ENCODE measurements at places on chromosomes 6 and 20.

DNA sequence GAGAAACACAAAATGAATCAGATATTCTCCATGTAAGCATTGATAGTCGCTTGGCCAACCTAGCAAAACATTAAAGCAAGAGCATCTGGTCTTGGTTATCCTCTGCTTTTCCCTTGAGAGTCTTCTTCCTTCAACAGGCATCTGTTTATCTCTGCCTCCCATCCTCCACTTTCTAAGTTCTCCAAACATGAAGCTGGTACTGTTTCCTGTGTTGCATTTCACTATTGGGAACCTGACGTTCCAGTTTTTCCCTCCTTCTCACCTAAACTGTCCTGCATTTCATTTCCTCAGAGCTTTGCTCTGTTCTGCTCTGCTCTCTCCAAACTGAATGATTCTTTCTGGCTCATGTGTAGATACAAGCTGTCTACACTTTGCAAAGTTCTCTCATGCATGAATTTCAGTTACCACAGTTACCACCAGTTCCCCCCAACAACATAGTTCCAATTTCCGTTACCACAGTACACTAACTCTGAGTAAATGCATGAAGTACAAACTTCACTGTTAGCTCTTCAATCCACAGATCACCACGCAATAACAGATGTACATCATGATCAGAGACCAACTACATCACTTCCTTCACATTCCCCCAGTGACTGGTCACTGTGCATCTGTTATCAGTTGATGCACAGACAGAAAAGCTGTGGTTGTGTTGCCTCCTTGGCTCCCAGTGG is 86.7 kb upstream of the F13A1 start:
- no peak for DNase-seq

DNA sequence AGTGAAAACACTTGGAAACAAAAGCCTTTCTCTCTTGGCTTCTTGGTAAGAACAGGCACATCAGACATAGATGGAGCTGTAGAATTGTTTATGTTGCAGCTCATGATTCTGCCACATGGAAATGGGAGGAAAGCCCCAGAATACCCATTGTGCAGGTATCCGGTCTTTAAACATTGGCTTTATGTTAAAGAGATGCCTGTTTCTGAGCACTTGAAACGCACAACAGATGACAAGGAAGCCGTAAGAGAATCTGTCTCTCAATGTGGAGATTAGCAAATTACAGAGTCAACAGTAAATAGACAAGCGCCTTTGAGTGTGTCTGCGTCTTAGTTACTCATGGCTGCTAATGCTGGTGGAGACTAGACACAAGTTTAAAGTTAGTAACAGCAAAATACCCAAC is 10.5 kb downstream of the TNFAIP3 start:
- no peak for DNase-seq

DNA sequence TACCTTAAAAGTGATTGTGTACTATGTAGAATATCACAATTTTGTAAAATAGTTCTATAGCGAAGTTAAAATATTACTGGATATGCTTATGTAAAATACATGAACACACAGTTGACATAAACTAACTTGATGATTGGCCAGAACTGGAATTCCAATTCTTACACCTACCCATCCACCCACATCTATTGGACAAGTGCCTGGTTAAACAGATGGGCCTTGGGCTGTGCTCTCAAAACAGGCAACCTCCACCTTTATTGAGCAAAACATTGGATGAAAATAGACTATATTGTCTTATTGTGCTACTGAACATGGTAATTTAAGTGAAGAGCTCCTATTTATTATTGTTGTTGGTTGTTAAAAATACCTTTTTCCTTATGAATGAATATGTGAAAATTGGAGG is 154.0 kb upstream of the FLRT3 start:
- no peak for DNase-seq

DNA sequence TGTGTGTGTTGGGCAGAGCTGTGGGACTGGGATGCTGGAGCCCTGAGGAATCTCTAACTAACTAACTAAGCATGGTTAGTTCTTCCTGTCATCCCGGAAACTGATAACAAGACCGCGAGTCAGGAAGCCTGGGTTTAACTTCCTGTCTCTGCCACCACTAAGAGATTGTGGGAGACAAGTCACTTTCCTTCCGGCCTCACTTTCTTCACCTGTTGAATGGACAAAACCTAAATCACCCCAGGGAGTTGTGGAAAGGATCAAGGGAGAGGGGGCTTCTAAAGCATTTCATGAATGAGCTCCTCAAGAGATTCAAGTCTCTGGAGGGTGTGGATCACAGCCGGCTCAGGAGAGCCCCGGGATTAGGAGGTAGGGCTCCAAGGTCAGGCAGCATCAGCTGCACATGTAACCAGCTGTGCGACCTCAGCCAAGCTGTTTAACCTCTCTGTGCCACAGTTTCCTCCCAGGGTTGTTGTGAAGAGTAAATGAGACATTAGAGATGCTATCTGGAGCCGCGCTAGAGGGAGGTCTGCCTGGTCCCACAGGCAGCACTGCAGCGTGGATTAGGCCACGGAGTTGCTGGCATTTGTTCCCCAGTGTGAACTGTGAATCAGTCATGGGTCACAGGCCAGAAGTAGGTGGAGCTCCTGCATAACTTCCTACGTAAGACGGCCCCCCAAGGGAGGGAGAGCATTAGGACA is 105.1 kb downstream of the TOX2 start:
- DNase-seq: no peak

DNA sequence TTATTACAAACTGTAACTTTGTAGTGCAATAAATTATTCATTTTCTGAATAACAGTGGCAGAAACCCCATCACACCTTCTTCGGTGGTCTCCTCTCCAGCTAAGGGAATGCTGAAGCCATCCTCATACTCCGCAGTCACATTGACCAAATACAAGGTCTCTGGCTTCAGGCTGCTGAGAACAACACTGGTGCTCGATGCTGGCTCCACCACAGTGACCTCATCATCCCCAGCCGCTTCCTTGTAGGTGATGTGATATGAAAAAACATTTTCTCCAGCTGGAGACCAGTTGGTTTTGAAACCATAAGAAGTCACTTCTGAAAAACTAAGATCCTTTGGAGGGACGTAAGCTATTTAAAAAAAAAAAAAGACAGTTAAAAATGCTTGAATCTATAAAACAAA is 25.0 kb downstream of the COL12A1 start:
- no peak for DNase-seq

GRCh38 chr20:8536262-8536618 is 404.2 kb downstream of the PLCB1 start:
- DNase-seq: no peak

DNA sequence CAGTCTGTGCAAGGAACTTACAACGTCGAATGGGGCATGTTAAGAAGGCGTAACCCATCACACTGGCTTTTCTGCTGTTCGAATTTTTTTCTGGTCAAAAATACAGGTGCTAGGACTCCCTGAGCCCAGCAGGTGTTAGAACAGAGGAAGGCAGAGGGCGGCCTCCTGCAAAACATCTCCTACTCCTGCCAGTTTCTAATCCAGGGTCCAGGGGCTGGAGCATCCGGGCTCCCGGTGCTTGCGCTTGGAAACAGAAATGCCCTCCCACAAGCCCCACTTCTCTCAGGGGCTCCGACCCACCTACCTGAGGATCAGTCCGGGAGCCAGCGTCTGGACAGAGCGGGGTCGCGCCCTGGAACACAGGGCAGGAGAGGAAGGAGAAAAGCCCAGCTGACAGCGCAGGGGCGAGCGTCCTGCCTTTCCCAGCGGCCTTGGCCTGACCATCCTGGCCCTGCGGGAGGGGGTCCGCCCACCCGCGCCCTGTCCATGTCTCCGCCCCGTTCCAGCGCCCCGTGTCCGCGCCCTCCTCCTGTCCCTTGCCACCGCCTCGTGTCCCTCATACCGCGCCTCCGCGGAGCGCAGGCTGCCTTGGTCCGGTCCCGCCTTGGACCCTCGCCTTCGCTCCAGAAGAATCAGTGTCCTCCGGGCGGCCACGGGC is 14.8 kb upstream of the LPA start:
- DNase-seq: no peak

- no peak for DNase-seq
Measured at GRCh38 chr20:18734525-18735189, 78.9 kb upstream of the SCP2D1 start.

DNA sequence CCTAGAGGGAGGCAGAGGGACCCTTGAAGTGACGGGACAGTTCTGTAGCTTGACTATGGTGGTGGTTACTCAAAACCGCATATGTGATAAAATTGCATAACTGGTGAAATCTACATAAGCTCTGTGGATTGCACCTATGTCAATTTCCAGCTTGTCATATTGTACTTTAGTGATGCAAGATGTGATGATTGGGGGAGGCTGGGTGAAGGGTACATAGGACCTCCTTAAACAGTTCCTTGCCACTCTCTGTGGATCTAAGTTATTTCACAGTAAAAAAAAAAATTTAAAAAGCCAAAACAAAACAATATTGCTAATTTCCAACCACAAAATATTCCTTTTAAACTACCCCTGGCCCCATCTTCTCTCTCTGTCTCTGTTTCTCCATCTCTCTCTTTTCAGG is 472.6 kb upstream of the SULF2 start:
- no peak for DNase-seq

DNA sequence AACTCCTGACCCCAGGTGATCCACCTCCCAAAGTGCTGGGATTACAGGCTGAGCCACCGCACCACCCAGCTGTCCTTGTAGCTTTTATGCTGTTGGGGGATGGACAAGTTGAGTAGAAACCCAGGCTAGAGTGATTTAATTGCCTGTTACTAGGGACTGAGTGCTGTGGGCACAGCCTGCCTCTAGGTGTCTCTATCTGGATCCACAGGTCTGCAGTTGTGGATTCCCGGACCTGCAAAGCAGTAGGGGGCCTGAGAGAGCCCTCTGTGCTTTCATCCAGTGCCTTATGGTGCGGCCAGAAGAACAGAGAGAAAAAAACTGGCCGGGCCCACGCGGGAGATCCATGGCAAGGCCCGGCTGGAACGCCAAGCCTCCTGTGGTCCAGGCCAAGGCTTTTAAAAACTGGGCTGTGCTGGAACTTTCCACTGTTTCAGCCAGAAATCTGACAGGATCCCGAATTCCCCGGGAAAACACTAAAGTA is 5.2 kb downstream of the SIRPA start:
- no peak for DNase-seq

GRCh38 chr20:4573564-4574355 is 147.9 kb upstream of the PRND start:
- DNase-seq: no peak

DNA sequence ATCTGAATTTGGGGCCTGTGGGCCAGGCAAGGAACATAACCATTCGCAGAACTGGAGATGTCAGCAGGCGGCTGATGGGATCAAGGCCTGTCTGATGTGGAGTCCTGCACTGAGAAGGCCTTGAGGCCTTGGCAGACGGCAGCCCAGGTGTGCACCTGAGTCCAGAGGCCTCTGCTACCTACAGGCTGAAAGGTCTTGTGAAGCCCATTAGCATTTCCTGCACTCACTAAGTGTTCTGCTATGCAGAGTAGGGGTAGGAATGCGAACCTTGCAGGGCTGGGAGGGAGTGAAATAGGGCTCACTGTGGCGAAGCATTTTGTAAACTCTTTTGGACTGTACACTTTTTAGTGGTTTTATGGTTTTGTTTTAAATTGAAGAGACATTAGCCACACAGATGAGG is 48.3 kb upstream of the RNF24 start:
- no peak for DNase-seq

DNA sequence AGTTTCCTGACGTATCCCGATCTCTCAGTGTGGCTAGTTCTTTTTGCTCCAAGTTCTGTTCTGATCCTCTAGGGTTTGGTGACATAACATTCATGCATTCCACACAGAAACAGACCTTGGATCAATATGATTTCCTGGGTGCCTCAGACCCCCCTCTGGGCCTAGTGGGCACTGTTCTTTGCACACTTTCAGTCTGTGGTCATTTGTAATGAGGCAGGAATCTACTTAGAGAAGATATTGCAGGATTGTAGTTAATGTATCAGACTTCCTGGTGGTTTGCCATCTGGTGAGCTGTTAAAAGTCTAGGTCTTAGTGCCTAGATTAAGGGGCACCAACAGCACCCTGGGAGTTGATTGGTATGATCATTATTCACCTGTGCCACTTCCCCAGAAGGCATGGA is 7.5 kb downstream of the BEND6 start:
- DNase-seq: no peak

DNA sequence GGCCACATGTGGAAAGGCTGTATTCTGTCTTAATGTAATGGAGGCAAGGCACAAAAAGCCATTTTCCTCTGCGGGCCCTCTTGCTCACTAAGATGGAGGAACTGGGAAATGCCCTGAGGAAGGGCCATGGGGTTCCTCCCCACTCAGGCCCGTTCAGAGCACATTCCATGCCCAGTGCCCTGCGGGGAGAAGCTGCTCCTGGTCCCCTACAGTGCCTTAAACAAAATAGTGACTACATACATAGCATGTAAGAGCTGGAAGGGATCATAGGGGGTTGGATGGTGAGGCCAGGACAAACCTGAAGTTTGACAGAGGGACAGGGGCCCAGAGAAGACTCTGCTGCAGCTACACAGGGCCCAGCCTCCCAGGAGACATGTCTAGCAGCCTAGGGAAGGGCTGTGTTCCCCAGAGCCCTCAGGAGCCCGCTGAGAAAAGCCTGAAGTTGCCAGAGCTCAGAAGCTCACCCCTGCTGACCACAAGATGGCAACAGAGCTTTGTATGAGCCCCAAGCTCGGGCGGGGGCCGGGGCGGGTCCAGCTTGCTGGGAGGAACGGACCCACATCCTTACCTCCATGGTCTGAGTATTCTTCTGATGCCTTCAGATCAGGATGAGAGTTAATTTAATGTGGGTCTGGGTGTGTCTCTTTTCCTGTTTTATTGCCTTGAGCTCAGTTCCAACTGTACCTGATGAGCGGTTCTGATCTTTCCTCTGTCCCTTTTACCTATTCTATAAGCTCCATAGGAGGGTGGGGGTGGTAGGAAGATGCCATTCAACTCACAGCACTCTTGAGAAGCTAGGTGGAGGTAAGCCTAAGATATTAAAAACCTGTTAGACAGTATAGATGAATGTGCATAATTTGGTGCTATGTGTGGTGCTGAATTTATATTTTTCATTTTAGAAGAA is 242.9 kb downstream of the CDC5L start:
- no peak for DNase-seq

DNA sequence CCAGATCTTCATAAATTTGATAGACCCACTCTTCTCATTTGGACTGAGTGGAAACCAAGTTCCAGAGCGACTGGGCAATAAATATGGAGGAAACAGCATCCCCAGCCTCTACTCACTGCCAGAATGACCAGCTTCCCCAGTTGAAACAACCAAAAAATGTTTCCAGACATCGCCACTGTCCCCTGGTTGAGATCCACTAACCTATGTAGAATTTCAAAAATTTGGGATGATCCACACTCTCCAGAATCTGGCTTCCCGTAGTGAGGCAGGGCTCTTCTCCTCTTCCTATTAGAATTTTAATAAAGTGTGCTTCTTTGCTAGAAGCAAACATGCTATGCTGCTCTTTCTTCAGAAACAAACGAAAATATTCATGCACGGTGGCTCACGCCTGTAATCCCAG is 287.0 kb upstream of the SUPT3H start:
- DNase-seq: no peak

Measured in activated T-helper 1 cell treated with anti-CD3 and anti-CD28 coated beads, Interleukin-2, amount 50 U/mL, for 16 hours (primary cell).